ENCODE measurements at places on chromosomes 6 and 20.

DNA sequence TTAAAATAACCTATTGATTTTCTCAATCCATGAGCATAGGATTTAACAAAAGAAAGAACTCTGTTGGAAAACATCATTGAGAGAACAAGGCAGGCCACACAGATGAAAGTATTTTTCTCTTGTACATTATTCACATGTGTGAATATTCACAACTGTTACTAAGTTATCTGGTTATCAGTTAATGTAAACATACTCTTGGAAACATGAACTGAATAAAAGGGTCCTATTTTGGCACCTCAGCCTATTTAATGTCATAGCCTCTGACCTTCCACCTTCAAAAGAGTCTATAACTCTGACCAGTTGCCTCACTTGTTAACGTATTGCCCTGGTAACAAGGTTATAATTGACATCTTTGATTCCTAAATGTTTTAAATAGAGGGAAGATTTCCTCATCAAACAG lies 8.1 kb downstream of the SYCP2 start:
- no peak for DNase-seq

GRCh38 chr6:90251295-90251992 lies 45.2 kb downstream of the BACH2 start:
- DNase-seq = no peak

- DNase-seq = no peak
Observed at GRCh38 chr6:166611631-166612030, 15.4 kb downstream of the RPS6KA2 start.

DNA sequence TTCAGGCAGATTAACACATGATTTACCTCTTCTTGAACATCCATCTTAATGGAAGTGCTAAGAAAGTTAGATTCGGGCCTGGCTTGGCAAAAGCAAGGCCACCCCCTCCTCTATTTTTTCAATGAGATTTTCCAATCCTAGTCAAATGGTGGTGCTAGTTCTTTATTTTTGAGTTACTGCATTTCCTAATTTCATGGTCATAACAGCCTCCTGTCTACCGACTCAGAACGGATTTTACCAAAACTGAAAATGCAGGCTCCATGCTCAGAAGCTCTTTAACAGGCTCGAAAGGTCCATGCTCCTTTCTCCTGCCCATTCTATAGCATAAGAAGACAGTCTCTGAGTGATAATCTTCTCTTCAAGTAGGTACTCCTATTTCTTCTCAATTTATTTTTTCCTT lies 117.2 kb upstream of the ESR1 start:
- no peak for DNase-seq

DNA sequence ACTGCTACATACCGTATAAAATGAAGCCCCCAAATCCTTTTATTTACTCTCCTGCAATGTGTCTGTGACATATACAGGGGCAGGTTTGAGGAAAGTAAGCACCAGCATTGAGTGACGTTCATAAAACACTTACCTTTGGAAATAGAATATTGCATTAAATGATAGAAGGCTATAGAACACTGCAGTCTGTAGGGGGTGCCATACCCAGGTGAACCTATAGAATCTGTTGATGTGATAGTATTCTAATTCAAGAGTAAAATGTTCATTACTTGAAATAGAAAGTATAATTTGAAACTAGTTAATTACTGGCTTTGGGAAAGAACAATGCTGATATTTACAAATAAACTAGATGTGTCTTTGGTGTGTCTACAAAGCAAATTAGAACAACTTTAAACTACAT lies 47.0 kb upstream of the PRL start:
- DNase-seq = no peak

GRCh38 chr20:59144179-59144830 lies 19.3 kb upstream of the ZNF831 start:
- DNase-seq = no peak
